CD4-positive, alpha-beta T cell treated with Interleukin-10 for 1 hour (primary cell): ENCODE measurements at places on chromosomes 1 and 21.
A peak's percentile ranks its signal among the peaks of the same experiment; 100 is the strongest.

DNA sequence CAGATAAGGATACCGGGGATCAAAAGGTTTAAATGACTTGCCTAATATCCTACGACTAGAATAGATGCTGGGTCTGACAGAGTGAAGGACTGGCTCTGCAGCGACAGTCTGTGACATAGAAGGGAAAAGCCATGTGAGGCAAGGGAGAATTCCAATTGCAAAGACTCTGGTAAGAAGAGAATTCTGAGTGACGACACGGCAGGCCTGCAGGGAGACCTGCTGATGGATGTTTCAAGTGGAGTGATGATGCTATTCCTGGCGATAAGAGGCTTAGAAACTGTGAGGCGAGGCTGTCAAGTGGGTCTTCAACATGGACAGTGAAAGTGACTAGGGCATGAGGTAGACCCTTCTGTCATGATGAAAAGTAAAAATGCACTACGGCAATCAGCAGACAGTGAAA is 176.6 kb upstream of the PBX1 start:
- no peak for DNase-seq

DNA sequence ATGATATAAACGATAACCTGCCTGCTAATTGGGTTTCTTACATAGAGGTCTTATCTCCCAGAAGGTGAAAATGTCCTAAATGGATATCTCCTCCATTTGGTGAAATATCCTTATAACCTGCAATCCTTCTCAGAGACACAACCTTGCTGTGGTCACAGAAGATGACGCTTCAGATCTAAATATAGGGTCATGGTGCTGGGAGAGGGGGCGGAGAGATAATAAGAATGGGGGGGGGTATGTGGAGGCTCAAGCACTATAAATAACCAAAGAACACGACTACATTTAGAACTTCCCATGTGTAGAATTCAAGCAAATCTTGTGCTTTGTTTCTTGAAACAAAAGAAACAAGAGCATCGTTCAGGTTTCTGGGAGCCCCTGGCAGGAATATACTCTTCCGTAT is 260.6 kb upstream of the ESRRG start:
- DNase-seq = no peak

- peak; percentile 19 for DNase-seq
These were observed 10.0 kb downstream of the NCF2 start for GRCh38 chr1:183580281-183580682.

- no peak for DNase-seq
These were observed 96.6 kb downstream of the RAVER2 start for GRCh38 chr1:64841330-64842065.

GRCh38 chr1:80629304-80629837 is 1171.4 kb upstream of the ADGRL2 start:
- no peak for DNase-seq

DNA sequence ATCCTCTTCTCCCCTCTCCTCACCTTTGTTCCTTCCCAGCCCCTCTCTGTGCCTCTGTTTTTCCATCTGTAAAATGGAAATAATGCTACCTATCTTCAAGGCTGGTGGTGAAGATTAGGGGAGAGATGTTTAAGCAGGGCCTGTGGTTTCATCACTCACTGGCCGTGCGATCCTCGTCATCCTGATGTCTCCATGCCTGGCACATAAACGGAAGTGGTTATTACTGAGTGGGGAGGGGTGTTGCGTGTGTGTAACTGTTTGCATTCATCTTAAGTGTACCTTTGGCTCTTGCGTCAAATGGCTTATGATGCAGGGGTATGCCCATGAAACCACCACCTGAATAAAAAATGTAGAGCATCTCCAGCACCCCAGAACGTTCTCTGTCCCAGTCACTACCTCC is 17.2 kb upstream of the C1QA start:
- no peak for DNase-seq

- DNase-seq = peak; percentile 44
These were observed 66.3 kb upstream of the DIRAS3 start for GRCh38 chr1:68116643-68117235.
